NCI-H2171 (cell line): ENCODE measurements at places on chromosomes 3 and 15.

DNA sequence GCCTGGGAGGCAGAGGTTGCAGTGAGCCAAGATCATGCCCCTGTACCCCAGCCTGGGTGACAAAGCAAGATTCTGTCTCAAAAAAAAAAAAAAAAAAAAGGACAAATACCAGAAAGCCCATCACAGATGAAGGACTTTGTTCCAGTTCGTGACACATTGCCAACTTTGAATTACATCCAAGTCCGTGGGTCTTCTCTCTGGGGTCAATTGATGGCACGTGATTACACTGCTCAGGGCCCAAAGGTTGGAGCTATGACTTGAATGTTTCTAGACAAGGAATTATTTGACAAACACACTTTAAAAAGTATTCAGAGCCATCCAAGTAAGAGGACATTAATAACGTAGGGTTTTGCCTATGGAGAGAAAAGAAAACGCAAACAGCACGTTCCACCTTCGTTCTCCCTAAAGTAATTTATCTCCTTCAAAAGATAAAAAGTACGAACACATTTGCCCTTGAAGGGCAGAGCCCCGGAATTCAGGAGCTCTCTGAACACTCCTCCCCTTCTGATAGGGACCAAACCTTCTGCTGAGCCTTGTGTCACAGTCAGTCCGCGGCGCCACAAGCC lies 31.3 kb upstream of the ST3GAL6 start:
- no peak for DNase-seq

GRCh38 chr3:12868039-12869034 lies 27.0 kb upstream of the RPL32 start:
- peak; percentile 27 for DNase-seq

- peak; percentile 2 for DNase-seq
Measured at GRCh38 chr3:153768561-153769469, 352.4 kb upstream of the ARHGEF26 start.

- no peak for DNase-seq
Measured at GRCh38 chr3:8851703-8852102, 82.3 kb upstream of the OXTR start.

DNA sequence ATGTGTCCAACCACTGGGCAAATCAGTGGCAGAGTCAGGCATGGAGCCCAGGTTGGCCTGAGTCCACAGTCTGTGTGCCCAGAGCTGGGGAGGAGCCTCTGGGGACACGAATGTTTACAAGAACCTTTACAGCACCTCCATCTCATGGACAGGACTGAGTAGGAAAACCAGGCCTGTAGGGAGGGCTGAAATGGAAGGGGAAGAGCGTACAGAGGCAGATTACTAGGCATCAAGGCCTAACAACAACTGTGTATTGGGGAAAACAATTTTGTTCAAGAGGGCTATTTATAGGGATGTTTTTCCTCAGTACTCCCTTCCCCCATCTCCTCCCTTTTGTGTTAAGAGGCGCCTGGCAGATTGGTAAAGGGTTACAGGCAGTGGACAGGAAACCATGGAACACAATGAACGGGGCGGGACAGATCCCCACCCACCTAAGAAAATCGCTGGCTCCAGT lies 15.1 kb upstream of the ARHGAP31 start:
- DNase-seq: no peak

DNA sequence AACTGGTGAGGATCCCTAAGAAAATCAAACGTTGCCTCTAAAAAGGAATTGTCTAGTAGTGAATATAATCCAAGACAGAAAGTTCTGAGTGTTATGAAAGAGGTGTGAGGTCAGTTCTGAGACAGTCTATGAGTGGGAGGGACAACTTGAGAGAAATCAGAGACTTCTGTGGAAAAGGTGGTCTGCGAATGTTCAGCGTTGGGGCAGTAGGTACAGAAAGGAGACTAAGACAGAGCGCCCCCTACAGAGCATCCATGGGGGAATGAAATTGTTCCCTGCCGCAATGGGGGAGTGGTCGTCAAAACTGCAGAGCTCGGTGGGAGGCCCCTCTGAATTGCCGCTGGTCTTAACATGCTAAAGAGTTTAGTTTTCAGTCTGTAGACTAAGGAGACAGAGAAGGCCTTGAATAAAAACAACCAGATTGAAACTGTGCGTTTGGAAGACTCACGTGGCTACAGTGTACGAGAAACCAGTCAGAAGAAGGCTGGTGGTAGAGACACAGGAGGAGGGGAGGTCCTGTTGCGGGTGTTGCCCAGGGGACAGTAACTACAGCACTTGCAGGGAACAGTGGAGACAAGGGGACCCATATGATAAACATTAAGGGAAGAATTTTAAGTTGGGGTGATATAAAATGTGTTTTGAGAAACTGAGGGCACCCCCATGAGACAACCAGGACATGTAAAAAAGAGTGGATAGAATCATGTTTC lies 6.9 kb downstream of the TNIK start:
- DNase-seq: no peak

GRCh38 chr15:44769521-44769920 lies 33.2 kb downstream of the TRIM69 start:
- DNase-seq: no peak

DNA sequence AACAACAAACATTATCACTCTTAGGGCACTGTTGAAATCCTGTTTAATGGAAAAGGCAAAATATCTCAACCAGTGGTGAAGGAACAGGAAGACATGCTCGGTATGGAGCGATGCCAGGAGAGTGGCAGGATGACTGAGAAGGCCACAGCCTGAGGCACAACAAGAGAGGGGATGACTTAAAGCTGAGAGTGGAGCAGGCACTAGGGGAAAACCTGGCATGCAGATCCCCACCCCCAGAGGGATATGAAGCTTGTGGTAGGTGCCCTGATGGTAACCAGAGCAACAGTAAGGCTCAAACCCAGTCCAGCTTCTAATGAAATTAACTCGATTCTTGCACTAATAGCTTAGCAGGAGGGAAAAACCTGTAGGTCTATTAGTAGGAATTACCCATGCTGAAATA lies 40.4 kb downstream of the LYSMD4 start:
- DNase-seq: no peak

GRCh38 chr3:77571971-77572715 lies 532.2 kb downstream of the ROBO2 start:
- DNase-seq: no peak

- DNase-seq: no peak
Measured at GRCh38 chr15:91357011-91357410, 257.0 kb downstream of the SV2B start.

GRCh38 chr3:194054540-194054939 lies 81.4 kb upstream of the HES1 start:
- DNase-seq: no peak

DNA sequence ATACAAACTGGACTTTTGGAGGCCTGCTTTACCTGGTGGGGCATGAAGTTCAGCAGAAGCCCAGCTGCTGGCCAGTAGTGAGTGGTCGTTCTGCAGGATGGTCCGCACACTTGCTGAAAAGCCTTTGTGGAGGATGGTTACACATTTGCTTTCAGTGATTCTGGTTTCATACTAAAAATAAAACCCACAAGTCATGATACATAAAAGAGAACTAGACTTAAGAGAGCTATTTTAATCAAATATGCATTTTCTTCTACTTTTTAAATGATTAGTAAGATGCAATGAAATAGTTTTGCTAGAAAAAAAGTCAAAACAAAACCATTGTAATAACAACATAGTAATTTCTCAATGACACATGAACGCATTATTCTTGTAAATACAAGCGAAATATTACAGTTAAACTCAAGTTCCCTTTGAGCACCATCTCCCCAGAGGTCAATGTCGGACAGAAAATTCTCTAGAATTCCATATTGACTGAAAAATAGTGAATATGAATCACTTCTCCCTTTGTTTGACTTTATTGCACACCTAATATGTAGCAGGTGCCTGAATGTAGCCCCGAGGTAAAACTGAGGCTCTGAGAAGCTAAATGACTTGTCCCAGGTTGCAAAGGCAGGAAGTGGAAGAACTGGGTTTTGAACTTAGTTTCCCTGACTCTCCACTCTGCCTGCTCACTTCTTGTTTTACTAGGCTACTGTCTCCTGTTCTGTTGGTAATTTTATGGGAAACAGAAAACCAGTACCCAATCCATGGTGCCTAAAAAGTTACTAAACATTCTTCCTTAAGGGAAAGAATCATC lies 8.3 kb downstream of the IL5RA start:
- no peak for DNase-seq

DNA sequence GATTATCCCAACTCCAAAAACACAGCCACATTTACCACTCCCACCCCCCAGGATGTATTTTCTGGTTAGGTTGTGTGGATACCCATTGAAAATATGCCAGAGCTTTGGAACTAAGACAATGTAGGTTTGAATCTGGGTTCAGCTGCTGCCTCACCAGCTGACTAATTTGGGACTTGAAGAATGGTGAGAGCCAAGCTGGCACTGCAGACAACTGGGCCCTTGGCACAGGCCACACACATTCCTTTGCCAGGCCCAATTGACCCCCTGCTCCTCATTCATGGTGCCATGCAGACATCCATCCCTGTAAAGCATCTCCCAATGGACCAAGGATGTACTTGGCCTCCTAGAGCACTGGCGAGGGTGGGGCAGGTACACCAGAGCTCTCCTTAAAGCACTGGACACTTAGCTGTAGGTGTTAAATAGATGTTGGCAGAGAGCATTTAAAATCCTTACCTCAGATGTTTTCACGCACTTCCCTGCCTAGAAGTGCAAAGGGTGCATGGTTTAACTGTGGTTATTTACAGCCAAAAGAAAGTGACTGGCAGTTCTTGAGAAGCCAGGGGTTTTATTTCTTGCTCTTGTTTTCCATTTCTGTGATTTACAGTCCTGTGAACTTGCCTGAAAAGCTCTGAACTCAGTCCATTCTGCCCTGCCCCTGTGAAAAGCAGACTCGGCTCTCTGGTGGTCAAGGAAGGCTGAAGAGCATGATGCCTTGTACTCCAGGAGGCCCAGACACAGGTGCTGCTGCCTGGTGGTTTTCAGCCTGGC lies 138.5 kb downstream of the CLSTN2 start:
- no peak for DNase-seq

- DNase-seq: no peak
Measured at GRCh38 chr15:71800190-71800589, 10.2 kb upstream of the NR2E3 start.

GRCh38 chr3:68953816-68954444 lies 21.6 kb upstream of the TAFA4 start:
- no peak for DNase-seq

DNA sequence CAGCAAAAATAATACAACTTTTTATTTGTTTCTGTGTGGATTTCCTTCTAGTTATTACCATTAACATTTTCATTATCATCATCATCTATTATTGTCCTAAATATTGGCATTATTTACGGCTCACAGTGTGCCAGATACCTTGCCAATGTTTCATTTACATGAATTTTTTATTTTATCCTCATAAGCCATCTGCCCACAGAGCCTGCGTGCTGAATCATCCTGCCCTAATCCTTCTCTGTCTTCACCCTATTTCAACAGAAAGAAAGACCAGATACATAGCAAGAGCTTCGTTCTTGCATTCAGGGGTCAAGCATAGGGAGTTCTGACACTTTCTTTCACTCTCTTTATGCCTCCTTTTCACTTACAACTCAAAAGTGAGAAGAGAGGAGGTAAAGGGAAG lies 82.0 kb downstream of the KCNMB2 start:
- peak; percentile 3 for DNase-seq

DNA sequence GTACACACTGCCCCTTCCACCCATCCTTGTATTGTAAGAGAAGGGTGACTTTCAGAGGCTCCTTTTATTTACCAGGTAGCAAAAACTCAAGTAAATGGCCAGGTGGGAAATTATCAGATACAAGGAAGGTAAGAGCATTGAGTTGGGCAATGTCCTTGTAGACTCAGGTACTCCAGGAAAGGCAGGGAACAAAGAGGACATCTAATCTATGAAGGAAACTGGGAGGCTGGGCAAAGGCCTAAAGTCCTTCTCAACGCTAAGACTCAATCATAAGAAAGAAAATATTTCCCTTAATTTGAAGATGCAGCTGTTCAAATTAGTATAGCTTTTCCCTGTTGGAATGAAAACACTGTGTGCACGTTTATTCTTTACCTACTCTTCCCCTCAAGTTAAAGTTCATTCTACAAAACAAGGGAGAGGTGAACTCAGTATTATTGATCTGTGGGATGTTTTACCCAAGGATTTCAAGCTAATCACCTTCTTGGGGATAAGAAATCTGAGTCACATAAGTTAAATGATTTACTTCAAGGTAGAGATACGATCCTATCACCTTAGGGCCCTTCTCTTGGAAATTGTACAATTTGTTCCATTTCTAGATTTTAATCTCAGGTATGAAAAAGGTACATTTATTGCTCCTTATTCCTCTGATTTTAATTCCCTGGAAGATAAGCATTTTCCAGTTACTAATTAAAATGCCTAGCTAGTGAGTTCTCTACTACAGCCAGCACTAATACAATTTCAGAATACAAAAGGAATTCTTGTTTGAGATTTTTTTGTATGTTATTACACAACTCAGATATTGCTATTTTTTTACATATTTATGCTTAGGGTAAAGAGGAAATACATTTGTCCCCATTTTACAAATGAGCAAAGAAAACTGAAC lies 80.6 kb downstream of the PLD1 start:
- no peak for DNase-seq

DNA sequence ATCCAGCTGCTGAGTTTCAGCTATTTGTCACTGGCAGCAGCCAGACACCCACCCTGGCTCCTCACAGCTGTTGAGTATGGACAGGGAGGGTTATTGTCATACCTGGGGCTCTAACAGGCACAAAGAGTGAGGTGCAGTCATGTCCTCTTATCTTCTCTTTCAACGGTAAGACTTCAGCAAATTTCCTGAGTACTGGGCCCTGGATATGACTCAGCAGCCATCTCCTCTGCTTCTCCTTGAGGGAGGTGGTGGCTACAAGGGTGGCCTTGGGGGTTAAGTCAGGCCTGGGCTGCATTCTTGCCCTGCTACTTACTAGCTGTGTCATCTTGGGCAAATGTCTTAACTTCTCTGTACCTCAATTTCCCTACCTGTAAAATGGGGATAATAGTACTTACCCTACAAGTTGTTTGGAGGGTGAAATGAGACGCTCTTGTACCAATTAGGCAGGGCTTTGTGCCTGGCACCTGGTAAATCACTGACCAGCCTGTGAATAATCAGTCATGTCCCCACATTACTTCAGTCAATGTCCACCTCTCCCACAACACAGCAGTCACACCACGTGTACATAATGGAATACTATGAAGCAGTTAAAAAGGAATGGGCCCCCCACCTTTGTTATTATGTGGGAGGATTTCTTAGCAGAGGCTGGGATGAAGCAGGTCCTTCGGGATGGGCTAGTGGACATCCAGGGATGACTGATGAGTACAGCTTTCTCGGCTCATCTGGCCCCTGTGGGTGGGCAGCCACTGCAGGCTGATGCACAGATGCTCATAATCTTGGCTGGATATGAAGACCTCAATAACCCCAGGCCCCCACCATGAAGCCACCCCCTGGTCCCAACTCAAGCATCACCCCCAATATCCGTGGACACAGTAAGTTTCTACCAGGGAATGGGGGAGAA lies 528.8 kb downstream of the SHQ1 start:
- DNase-seq: no peak

DNA sequence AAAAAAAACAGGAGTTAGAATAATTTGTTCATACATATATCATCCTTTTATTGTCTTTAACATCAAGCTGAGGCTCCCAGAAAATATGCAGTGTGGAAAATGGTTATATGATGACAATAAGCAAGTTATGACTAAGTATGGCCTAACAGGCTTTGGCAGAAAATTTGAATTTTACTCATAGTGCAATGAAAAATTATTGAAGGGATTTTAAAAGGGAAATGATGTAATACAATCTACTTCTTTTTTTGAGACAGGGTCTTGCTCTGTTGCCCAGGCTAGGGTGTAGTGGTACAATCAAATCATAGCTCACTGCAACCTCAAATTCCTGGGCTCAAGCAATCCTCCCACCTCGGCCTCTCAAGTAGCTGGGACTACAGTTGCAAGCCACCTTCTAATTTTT lies 78.7 kb downstream of the FAIM start:
- DNase-seq: no peak

- DNase-seq: no peak
Measured at GRCh38 chr3:120088622-120089021, 5.6 kb downstream of the GSK3B start.
